SJSA1 (cell line): ENCODE measurements at places on chromosomes 4 and X.

DNA sequence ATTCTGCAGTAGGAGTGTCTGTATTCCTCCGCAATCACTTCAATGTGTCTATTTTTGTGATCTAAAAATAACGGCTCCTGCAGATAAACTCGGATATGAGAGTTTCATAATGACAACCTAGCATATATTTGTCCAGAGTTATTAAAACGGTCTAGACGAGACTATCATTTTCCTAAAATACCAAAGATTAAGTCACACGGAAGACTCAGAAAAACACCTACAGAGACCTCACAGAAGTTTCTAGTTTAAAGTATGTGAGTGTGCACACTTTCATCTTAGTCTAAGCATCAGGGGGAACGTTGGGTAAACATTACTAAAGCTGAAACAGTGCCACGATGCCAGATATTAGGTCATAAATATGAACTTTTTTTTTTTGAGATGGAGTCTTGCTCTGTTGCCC, 156.9 kb downstream of the AFAP1 start:
- no peak for DNase-seq

- DNase-seq: no peak
Measured at GRCh38 chr4:8472158-8472688, 31.6 kb downstream of the TRMT44 start.

DNA sequence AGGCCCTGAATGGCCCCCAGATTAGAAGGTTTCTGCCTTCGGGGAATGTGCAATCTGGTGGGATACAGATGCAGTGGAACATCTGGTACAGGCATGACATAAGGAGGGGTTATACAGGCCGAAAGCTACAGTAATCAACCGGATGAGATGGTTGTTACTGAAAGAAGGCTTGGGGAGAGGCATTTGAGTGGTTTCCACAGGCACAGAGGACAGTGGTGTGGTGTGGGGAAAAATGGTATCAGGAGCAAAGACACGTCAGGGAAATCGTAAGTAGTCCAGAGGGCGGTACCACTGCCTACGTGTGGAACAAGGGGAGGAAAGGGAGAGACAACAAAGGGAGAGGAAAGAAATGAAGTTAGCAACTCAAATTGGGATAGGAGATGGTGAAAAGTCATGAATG, 3.0 kb downstream of the PDLIM3 start:
- DNase-seq: no peak

- no peak for DNase-seq
Measured at GRCh38 chr4:106245176-106245575, 70.8 kb downstream of the TBCK start.

GRCh38 chr4:112029771-112030171, 115.5 kb upstream of the FAM241A start:
- no peak for DNase-seq

GRCh38 chrX:78019586-78020483, 50.4 kb upstream of the PGAM4 start:
- DNase-seq: no peak

- DNase-seq: no peak
Measured at GRCh38 chr4:1354136-1354982, 7.4 kb downstream of the UVSSA start.

- DNase-seq: no peak
Measured at GRCh38 chrX:150482537-150483206, 85.7 kb upstream of the MTM1 start.

DNA sequence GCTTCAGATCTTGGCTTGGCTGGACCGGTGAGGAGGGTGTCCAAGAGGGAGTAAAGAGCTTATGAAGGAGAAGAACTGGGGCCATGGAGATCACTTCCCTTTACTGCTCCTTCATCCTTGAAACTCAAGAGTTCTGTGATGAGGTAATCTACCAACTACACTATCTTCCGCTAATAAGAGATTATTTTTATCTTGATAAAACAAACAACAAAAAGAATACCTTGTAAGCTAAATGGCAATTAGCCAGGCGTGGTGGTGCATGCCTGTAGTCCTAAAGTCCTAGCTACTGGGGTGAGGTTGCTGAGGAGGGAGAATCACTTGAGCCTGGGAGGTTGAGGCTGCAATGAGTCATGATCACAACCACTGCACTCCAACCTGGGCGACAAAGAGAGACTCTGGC, 47.4 kb downstream of the HAUS3 start:
- no peak for DNase-seq

DNA sequence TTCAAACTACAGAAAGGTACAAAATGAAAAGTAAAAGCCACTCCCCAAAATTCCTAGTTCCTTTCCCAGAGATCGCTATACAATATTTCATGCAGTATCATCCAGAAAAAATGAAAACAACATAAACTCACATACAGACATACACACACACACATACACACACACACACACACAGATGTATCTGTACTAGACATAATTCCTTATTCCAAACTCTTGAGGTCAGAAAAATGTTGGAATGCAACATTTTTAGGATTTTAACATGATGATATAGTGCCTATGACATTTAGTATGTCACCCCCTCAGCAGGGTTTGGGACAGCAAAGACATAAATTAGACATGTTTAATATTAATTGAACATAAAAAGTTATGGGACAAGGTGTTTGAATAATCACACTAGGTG, 73.4 kb upstream of the LHFPL1 start:
- no peak for DNase-seq

DNA sequence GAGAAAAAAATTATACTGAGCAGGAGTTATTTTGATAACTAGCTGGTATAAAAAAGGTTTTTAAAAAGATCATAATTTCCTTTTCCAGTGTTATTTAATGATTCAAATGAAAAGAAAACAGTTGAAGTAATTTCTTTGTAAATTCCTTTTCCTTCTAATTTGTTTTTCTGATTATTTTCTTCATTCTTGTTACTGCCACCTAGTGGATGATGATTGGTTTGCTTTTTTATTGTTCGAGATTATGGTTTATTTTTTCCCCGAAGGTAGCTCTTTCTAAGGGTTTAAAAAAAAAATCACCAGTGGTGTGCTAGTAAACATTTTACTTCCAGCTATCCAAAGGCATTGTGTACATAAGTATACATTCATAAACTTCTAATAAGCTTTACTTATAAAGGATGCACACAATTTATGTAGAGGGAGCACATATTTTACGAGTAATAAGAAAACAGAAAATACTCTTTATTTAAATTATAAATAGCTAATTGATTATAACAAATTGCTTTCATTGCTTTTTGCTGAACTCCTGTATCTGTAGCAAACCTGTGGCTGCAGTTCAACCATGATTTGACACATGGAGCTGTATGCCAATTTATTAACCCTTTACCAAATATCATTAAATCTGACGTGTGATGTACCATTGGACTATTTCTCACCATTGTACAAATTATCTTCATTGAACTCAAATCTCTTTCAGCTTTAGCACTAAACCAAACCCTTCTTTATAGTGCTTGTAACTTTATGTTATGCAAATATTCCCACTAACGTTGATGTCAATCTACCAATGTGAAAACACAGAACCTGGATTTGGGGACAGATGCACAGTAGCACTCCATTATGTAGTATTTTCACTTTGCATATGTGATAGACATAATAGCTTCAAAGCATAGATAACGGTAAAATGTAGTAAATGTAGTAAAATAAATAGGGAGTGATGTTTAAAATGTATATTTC, 97.8 kb upstream of the ANK2 start:
- DNase-seq: peak; percentile 13

GRCh38 chrX:122087341-122087740, 1039.9 kb downstream of the GLUD2 start:
- no peak for DNase-seq

DNA sequence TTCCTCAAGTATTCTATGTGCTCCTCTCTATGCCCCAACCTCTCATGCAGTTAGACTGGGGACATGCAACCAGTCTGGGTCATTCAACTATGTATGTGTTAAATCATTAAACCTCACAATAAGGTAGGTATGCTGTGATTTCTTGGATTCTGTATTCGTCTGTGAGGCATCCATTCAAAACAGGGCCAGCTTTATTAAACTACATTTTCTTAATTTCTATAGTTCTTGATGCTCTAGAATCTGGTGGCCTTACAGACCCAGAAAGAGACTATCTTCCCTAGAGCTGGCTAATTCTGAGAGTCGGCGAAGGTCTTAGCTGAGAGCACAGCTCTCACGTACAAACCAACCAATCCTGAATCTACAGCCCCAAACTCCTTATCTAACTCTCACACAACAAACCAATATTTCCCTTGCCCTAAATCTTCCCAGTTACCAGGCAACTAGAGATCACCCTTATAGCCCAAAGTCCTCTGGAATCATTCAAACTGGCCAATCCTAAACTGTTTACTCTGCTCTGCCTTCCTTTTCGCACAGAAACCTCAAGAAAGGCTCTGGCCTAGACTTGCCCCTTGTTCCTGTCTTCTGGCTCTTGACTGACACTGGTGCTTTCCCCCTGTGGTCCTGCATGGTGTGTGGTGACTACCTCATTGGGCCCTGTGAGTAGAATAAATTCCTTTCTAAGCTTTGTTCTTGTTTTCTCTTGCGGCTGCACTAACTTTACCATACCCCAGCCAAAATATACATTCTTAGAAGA, 203.5 kb upstream of the TET2 start:
- peak; percentile 10 for DNase-seq

GRCh38 chr4:32607978-32608377, 1887.8 kb downstream of the PCDH7 start:
- DNase-seq: no peak

- no peak for DNase-seq
Measured at GRCh38 chrX:63327788-63328187, 23.3 kb downstream of the SPIN4 start.

GRCh38 chrX:1450361-1451161, 2.1 kb downstream of the ASMTL start:
- no peak for DNase-seq

GRCh38 chr4:61522312-61522711, 322.2 kb downstream of the ADGRL3 start:
- DNase-seq: no peak

DNA sequence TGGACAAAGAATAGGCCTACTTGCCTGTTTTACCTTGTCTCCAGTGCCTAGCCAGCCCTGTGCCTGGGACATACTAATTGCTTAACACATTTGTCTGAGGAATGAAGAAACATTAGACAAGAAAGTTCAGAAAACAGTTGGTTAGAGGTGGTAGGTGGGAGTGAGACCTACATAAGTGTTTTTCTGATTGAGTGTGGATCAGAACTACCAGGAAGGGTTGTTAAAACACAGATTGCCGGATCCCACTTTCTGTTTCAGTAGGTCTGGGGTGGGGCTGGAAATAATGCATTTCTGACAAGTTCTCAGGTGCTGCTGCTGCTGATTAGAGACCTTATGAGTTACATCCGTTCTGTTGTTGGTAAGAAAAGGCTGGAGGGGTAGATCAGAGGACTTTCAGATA, 5.7 kb upstream of the JADE1 start:
- DNase-seq: no peak
